CD4-positive, alpha-beta T cell treated with Interleukin-21 for 1 hour (primary cell): ENCODE measurements at places on chromosomes 3 and 15.

DNA sequence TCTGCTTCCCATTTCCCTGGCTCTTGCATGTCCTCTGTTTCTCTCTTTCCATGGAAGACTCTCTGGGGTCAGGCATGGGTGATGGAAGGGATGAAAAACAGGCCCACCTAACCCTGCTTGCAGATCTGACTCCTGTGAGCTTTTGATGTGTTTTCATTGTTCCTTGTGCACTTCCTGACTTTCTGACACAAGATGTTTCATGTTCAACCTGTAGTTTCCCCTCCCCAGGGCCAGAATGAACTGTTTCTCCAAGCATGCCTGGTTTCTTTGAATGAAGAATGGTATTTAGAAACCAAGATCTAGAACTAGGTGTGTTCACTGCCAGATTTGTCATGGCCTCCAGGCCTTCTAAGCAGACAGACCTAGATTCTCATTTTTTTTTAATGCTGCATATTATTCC lies 36.1 kb upstream of the CRTC3 start:
- DNase-seq: no peak

DNA sequence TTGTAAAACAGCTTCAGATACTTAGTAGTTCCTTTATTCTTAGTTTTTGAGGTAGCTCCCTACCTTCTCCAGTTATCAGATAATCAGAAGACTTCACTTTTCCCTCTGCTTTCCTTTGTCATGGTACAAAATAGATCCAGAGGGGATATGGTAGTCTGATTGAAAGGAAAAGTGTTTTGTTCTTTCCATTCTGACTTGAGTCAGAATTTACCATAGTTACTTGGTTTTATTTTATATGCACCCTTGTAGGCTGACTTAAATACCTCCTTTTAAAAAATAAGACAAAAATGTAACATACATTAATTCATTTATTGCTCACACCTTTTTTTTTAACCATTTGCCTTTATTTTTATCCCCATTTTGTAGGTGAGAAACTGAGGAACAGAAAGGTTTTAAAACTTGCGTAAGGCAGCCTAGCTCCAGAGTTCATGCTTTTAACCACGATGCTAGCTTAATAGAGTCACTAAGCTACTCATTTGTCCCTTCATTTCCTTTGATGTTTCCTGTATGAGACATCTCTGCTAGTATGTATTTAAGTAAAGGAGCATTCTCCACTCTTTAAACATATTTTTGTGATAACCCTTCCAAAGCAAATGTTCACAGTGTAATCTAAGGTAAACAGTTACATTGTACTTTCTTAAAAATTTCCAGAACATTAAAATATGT lies 187.5 kb downstream of the KLHL25 start:
- no peak for DNase-seq

DNA sequence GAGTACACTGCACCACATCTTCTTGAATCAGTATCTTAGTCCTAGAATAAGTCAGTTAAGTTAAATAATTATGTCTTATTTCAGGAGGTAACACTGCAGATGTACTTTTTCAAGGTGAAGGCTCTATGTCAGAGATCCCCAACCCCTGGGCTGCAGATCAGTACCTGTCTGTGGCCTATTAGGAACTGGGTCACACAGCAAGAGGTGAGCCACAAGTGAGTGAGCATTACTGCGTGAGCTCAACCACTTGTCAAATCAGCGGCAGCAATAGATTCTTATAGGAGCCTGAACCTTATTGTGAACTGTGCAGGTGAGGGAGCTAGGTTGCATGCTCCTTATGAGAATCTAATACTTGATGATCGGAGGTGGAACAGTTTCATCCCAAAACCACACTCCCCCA lies 851.9 kb upstream of the ALCAM start:
- DNase-seq: no peak

DNA sequence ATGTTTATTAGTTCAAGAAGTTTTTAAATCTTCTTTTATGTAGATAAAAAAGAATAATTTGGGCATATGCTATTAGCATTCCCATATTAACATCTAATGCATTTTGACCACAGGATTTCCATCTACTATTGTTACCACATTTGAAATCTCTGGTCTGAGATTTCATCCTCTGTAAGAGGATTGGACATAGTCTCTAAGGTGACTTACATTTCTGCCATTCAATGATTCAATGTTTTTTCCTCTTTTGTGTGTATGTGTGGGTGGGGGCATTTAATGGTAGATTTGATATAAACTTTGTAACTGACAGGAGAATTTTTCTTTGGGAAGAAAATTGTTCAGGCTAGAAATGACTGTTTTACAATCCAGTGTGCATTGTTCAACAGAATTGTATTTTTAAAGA lies 307.3 kb upstream of the RBMS3 start:
- no peak for DNase-seq

DNA sequence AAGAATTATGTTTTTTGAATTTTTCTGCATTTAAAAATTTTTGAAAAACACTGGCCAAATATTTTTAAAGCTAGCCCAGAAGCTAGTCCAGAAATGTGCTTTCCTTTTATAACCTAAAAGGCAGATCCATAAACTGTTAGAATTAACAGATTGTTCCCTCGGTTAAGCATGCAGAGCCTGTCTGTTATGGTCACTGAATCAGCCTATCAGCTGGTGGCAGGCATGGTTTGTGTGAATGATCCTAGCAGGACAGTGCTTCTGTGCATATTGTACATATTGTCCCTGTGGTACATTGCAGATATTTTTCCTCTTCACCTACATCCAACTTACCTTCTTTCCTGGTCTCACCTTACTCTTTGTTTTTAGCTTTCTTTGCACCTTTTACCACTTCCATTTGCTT lies 53.3 kb downstream of the RARB start:
- no peak for DNase-seq

- no peak for DNase-seq
Measured at GRCh38 chr15:20340931-20341661, 200.5 kb downstream of the GOLGA6L6 start.

DNA sequence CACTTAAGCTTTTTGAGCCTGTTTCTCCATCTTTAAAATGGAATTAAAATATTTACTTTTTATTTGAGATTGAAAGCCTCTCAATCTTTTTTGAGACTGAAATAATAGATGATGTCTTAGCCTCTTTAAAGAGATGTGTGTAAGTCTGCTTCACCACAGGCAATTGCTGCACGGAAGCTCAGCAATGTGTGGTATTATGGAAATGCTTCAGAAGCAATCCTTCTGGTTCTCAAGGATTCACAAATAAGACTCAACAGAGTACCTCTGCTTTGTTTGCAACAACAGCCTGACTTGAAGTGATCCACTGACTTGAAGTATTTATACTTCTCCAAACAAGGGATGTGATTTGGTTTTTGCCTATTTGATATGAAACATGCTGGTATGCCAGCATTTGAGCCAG lies 332.0 kb upstream of the RASGRP1 start:
- no peak for DNase-seq

GRCh38 chr3:52774901-52775864 lies 2.2 kb upstream of the ITIH1 start:
- no peak for DNase-seq

DNA sequence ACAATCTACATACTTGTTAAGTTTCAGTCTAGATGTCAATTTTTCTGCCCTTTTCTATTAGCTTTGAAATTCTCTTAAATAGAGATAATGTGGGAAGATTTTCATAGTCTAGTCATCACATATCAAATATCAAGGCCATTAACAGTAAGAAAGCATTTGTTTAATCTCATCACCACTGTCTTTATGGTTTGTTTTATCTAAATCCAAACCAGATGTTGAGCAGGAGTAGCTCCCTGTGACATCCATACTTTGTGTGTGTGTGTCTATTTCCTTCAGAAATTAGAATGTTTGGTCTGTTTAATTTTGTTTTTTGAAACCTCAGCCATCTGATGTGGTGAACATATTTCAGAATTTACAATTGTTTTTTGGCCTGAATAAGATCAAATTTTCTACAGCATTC lies 23.1 kb upstream of the GOLGA8B start:
- no peak for DNase-seq

- peak; percentile 34 for DNase-seq
Measured at GRCh38 chr15:59792359-59792758, 103.2 kb upstream of the BNIP2 start.

DNA sequence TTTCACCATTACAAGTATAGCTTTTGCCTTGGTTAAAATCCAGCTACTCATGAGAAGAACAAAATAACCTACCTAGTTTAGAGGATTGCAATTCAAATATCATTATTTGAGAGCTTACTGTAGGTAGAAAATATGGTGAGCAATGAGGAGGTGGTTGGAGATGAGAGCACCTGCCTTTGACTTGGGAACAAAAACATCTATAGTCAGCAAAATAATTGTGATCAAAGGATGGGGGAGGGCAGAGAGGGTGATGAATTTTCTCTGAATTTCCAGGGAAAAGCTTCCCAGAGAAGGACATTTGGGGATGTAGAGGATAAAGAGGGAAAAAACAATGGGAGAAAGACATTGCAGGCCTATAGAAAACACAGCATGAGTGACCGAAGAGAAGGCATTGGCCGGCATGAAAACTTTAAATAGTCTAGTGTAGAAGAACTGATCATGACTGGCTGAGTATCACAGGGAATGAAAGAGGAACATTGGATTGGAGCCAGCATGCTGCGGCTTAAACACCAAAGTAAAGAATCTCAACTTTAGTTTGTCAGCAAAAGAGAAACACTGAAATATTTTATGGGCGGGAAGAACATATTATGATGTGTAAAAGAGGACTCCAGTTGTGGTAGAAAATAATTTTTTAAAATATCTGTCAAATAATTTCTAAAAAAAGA lies 581.3 kb downstream of the UNC13C start:
- DNase-seq: no peak

DNA sequence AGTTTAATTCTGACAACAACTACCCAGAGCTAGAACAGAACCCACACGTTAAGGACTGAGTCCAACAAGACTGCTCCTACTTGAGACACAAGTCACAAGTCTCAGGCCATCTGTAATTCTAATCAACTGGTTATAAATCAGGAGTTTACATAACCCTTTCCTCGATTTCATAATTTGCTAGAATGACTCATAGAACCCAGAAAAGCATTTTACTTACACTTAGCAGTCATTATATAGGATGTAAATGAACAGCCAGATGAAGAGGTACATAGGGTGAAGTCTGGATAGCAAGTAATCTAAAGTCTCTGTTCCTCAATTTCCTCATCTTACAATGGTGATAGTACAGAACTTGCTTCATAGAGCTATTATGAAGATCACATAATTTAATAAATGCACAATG lies 1018.2 kb downstream of the DIPK2A start:
- no peak for DNase-seq

DNA sequence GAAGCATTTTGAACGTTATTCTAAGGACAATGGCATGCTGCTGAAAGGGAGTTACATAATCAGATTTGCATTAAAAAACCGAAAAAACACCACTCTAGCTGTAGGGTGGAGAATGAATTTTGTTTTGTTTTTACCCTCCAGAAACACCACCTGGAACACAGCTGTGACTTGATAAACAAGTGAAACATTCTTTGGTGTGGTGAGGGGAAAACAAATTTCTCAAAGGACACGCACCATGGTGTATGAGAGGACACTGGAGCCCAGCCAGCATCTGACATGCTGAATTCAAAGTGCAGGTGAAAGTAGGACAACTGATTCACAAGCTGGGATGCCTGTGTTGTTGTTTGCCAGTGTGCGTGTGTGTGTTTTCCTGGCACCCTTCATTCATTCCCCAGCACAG lies 554.5 kb upstream of the TBL1XR1 start:
- DNase-seq: no peak

GRCh38 chr15:42591238-42591934 lies 16.0 kb downstream of the STARD9 start:
- no peak for DNase-seq

GRCh38 chr15:52021892-52022540 lies 3.0 kb downstream of the MAPK6 start:
- DNase-seq: no peak

DNA sequence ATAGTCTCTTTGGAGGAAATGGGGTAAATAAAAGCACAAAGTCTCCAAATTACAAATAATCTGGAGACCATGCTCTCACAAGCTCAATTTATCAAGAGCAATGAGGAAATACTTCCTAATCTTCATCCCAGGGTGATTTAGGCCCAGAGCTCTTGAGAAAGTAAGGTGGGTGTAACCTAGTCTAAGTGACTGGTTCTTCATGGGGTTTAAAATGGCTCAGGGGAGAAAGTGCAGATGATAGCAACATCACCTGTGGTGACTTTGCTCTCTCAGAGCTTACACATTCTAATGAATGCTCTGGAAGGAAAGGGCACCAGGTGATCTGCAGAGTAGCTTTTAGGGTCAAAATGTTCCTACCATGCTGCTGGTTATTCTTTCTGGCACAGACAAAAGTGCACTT lies 118.4 kb upstream of the TP63 start:
- no peak for DNase-seq

- DNase-seq: no peak
Measured at GRCh38 chr3:20396335-20396734, 210.3 kb upstream of the SGO1 start.

DNA sequence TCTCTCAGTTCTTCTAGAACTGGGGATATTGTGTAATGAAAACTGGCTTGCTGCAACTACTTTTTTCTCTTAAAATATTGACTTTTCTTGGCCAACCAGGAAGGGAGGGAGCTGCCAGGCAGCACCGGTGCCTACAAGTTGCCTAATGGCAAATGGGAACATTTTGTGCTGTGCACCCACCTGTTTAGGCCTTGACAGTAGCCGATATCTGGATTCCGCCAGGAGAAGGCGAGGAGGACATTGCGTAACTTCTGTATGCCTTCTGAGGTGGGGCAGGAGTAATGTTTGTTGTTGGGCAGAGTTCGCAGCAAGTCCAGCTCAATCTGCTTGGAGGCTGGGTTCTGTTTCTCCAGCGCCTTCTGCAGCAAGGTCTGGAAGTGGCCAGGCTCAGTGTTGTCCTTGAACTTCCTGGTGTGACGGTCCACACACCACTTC lies 64.9 kb downstream of the TBC1D2B start:
- no peak for DNase-seq

DNA sequence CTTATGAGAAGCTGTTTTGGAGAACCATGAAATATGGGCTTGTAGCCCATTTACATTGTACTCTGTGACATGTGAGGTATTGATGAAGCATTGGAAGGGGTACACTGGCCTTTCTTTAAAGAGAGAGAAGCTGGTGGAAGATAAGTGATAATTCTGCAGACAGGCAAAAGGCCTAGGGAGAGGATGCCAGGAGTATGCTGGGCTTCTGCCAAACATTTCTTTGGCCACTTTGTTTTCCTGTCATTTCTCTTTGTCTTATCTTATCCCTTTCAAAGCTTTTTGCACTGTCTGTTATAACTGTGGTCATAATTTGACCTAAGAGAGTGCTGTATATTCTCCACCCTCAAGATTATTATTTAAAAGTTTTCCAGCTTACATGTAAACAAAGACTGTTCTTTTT lies 109.6 kb upstream of the SEMA6D start:
- DNase-seq: no peak

DNA sequence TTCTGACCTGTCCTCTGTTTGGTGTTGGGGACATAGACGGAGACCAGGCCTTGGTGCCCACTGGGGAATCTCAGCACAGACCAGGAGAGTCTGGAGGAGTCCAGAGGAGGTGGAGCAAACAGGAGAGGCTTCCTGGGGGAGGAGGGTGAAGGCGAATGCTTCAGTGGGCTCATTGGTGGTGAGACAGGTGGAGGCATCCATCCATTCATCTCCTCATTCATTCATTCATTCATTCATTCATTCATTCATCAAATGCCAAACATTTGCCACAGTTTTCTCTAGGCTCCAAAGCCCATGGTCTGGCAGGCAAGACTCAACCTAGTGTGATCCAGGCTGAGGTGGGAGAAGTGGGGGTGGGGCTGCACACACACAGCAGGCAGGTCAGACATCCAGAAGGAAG lies 7.9 kb upstream of the LINGO1 start:
- DNase-seq: no peak
